Stimulated activated CD4-positive, alpha-beta T cell treated with anti-CD3 and anti-CD28 coated beads, TNF-alpha, amount 100 ng/mL, for 4 hours (primary cell): ENCODE measurements at places on chromosomes 11 and 22.
A peak's percentile ranks its signal among the peaks of the same experiment; 100 is the strongest.

- DNase-seq = peak; percentile 13
Measured at GRCh38 chr22:41746567-41747400, 47.5 kb downstream of the MEI1 start.

DNA sequence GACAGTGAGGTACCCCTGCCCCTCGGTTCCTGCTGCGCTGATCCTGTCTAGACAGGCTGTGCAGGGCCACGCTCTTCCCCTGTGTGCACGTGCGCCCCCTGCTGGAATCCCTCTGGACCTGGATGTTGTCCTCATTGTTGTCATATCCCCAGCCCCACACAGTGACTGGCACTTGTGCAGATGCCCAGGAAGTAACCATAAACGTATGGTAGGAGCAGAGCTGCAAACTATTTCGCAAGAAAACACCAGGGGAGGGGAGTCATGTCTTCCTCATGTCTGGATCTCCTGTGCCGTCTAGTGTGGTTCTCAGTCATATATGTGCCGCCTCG lies 114.7 kb downstream of the CRYBB2 start:
- peak; percentile 2 for DNase-seq

DNA sequence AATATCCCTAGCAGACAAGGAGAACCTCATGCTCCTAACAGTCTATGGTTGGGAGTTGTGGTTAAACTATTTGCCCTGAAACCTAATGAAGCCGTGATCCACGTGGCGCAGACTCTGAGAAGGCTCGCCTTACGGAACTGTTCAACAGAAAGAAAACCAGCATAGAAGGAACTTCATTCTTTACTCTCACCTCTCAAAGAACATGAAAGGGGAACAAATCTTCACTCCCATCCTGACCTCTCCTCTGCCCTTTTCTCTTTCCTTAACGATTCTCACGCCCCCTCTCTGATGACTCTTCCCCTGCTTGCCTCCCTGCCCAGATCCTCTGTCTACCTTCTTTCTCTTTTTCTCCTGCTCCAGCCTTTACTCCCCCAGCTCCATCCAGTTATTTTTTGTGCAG lies 54.2 kb downstream of the IRAG1 start:
- DNase-seq = no peak

- DNase-seq = no peak
Measured at GRCh38 chr11:17230867-17231851, 23.4 kb upstream of the PIK3C2A start.

DNA sequence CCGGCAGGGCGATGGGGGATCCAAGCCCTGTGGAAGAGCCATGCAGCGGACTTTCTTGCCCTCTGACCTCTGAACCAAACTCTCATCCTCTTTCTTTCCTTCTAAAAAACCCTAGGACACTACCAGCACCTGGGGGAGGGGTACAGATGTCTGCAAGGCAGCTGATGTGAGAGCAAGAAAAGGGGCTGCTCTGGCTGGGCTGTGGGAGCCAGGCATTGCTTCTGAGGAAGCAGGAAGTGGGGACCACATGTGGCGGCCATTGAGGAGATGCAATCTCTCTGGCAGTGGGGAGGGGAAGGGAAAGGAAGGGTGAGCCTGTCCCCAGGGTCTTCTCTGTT lies 36.0 kb downstream of the FAM83F start:
- no peak for DNase-seq

- DNase-seq = peak; percentile 19
Measured at GRCh38 chr22:22422629-22423112, 85.9 kb downstream of the ZNF280B start.
